ENCODE measurements at places on chromosomes 6 and 20.

GRCh38 chr6:25186919-25187318, 92.3 kb upstream of the CARMIL1 start:
- ATAC-seq = no peak

GRCh38 chr6:157218371-157219198, 104.7 kb downstream of the TMEM242 start:
- ATAC-seq = no peak

DNA sequence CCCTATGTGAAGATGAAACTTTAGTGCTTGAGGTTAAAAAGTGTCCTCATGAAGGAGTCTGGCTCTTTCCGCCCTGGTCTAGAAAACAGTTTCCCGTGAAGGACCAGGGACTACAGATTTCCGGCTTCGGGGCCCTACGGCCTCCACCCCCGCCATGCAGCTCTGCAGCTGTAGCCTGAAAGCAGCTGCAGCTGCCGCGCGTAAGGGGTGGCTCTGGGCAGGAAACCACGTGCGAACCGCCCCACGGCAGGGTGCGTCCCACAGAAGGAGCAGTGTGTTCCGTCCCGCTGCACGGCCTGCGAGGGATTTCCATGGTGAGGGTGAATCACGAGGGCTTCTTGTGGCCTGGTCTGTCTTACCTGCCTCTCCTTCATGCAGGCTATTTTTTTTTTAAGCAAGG, 117.0 kb downstream of the ERMARD start:
- peak; percentile 64 for ATAC-seq

DNA sequence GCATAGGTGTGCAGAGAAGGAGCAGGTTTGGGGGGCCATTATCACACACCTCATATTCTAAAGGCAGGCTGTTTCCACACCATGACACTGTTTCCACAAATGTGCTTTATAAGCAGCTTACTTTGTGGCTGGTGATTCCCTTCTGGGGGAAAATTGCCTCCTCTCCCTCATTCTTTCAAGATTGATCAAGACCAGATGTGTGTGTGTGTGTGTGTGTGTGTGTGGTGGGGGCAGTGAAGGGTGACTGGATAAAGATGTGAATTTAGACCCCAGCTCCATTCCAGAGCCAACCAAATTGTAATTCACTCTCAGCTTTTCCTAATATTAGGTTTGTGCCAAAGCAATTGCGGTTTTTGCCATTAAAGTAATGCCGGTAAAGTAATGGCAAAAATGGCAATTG, 45.6 kb downstream of the EDN3 start:
- no peak for ATAC-seq
